ENCODE measurements at places on chromosomes 3 and 15.
A peak's percentile ranks its signal among the peaks of the same experiment; 100 is the strongest.

DNA sequence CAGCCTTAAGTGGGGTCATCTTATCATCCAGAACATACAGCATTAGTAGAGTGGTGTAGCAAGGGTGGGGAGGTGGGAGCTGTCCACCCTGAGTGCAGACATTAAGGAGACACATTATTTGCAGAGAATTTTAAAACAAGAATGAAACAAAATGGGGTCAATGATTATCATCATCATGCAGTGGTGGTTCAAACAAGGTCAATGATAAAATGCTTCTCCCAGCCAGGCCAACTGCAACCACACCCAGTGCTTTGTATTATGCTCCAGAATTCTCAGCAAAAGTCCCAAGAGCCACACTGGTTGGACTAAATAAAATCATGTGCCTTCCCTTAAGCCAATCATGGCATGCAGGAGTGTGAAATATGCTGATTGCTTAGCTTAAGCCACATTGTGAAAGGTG lies 96.7 kb upstream of the FHIT start:
- DNase-seq = no peak

GRCh38 chr15:64807051-64807749 lies 18.2 kb downstream of the PIF1 start:
- no peak for DNase-seq

GRCh38 chr15:74655424-74655823 lies 39.8 kb downstream of the CLK3 start:
- DNase-seq = peak; percentile 48

DNA sequence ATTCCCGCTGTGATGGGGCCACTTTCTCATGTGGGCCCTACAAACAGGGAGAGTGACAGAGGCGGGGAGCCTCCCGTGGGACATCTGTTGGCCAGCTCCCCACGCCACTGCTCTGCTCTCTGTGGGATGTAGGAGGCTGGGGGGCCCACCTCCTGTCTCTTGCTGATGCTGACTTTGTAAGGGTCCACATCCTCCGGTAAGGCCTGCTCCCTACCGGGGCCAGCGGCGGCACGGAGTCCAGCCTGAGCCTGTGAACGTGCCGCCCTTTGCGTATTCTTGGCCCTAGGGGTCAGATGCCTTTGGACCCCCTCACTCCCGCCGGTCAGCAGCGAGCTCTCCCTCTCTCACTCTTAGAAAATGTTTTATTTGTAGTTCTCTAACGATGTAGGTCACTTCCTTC lies 153.2 kb downstream of the LRRC28 start:
- DNase-seq = no peak

- no peak for DNase-seq
These were observed 4.2 kb downstream of the TWF2 start for GRCh38 chr3:52234516-52235447.

DNA sequence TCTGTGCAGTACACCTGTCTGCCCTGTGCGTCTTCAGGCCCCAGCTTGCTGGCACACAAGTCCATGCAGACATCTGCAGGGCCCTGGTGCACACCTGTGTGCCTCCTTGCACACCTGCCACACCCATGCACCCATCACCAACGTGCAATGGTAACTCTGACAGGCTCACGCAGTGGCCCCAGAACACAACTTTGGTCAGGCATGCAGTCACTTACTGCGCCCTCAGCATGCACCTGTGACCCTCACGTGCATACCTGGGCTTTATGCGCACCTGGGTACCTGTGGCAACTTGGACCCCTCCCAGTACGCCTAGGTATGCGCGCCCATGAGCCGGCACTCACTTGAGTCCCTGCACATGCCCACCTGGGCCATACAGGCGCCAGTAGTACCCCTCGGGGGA lies 1.7 kb downstream of the PLXND1 start:
- DNase-seq = no peak

DNA sequence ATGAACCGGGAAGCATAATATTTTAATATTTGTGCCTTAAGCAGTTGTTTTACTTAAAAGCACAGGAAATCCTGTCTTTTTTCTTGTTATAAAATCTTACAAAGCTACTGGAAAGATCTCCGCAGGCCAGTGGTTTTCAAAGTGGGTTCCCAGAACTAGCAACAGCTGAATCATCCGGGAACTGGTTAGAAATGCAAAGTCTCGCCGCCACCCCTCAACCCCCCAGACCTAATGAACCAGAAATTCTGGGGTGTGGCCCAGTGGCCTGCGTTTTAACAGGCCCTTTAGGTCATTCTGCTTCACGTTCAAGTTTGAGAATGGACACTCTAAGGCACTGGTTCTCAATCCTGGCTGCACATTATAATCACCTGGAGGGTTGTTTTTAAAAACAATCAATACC lies 74.7 kb downstream of the PDZRN3 start:
- no peak for DNase-seq

GRCh38 chr3:140128631-140129030 lies 193.6 kb downstream of the CLSTN2 start:
- peak; percentile 66 for DNase-seq

Measured in DMS153 (cell line).